ENCODE measurements at places on chromosomes 5 and 9. TPM values are rescaled to one million over a fixed set of nuclear protein-coding genes. Genes with fewer than 3 reads are reported as not detected.

GRCh38 chr9:92342825-92343488 lies 17.2 kb downstream of the CENPP start:
- no peak for DNase-seq

TRAF1 gene
- total RNA-seq, result 4.0 TPM

DNA sequence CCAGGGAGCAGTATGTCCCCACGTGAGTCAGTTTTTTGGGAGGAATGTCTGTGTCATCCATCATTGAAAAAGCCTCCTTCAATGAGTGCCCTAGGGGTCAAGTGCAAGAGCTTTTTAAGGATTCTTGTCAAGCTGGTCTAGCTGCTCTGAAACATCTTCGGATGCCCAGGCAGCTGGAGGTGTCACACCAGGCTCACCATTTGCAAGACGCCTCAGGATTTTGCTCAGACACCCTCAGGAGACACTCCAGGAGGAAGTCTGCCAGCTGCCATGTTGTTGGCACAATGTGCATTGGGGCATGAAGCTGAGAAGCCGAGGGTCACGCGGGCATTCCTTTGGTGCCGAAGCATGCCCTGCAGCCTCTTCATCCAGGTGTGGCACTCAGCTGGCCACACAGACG lies 111.1 kb upstream of the S1PR3 start:
- no peak for DNase-seq

PCDHGA5 gene
- 5.2 TPM for total RNA-seq

- no peak for DNase-seq
These were observed 308.8 kb upstream of the DMRT1 start for GRCh38 chr9:532707-533106.

Measured in esophagus muscularis mucosa (tissue), 4 donors.